Putamen (tissue), 1 donor: ENCODE measurements at places on chromosomes 1 and 21.

- no peak for DNase-seq
Observed at GRCh38 chr1:201471772-201472171, 2.8 kb upstream of the PHLDA3 start.

DNA sequence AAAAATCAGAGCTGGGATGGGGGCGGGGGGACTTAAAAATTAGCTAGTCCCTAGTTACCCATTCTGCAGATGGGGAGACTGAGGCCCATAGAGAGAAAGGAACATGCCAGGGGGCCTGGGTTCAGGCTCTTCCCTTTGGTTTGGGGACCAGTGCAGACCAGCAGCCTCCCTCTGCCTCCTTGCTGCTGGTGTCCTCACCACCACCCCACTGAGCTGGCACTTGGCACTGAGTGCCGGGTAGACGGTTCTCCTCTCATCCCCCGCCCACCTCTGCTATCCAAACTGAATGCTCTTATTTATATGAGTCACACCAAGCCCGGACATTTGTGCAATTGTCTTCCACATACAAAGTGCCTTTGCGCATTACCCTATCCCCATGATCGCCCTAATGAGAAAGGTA lies 39.2 kb downstream of the CAMK2N1 start:
- DNase-seq: no peak

- DNase-seq: no peak
Observed at GRCh38 chr1:228004331-228004855, 2.4 kb upstream of the WNT3A start.

DNA sequence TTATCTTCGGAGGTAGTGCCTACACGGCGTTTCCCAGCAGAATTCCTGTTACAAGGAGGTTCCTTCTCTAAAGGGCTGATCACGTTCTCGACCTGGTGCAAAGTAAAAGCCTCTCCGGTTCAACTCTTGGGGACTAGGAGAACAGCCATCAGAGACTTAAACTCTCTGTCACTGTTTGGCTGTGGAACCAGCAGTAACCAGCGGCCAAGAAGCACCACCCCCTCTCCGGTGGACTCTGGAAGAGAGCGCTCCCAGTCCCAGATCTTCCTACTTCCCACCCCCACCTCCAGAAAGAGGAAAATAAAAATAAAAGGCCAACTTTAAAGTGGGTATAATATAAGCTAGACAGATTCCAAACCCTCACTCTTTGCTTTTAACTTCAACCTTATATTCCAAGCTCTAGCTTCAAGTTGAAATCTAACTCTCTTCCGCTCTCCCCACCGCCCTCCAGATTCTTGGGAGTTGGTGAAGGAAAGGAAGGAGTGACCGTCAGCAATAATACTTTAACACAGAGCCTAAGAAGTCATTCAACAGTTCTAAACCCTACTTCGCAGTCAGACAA lies 2.9 kb downstream of the BRINP3 start:
- no peak for DNase-seq

- DNase-seq: no peak
Observed at GRCh38 chr1:101592845-101593244, 356.0 kb downstream of the S1PR1 start.

DNA sequence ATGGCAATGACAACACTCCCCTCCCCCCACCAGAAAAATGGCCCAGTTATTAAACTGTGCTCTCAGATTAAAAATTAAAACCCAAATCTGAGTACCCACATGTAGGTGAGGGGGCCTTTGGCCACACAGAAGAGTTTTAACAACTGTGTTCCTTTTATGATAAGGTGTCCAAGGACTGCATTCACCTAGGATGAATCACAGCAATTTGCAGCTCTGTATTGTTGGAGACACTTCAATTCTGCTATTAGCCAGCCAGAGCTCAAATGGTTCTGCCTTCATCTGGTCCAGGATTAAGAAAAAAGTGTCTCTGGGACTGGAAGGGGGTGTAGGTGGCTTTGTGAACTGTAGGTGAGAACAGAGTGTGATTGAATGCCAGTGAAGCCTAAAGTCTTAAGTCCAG lies 43.3 kb upstream of the DIRAS3 start:
- DNase-seq: no peak

DNA sequence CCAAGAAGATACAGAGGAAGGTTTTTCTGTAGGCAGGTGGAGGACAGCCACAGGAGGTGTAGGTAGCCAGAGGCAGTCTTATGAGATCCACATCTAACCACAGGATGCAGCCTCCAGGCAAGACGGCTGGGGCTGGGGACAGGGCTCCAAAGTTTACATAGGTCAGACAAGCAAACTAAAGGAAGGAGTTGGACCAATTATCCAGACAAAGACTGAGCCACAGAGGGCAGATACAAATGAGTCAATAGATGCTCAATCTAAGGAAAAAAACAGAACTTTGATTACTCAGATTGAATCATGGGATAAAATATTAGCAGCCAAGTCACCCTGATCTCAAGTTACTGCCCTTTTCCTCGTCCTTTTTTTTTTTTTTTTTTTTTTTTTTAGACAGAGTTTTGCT lies 91.6 kb downstream of the RGS7 start:
- DNase-seq: no peak

DNA sequence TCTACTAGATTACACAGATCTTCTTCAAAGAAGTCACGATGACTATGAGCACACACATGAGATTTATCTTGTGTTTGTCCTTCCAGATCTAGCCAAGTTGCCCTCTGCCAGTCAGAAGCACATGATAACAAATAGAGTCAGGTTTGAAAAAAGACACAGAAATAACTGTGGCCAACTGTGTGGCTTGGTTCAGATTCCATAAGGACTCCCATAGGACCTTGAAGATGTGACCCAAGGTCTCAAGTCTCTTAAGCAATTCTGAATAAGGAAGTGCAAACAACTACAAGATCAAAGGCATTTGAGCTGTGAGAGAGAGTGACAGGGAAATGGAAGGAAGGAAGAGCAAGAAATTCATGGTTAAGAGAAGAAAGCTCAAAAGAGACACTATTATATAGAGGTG lies 194.0 kb downstream of the PLPP3 start:
- DNase-seq: no peak

DNA sequence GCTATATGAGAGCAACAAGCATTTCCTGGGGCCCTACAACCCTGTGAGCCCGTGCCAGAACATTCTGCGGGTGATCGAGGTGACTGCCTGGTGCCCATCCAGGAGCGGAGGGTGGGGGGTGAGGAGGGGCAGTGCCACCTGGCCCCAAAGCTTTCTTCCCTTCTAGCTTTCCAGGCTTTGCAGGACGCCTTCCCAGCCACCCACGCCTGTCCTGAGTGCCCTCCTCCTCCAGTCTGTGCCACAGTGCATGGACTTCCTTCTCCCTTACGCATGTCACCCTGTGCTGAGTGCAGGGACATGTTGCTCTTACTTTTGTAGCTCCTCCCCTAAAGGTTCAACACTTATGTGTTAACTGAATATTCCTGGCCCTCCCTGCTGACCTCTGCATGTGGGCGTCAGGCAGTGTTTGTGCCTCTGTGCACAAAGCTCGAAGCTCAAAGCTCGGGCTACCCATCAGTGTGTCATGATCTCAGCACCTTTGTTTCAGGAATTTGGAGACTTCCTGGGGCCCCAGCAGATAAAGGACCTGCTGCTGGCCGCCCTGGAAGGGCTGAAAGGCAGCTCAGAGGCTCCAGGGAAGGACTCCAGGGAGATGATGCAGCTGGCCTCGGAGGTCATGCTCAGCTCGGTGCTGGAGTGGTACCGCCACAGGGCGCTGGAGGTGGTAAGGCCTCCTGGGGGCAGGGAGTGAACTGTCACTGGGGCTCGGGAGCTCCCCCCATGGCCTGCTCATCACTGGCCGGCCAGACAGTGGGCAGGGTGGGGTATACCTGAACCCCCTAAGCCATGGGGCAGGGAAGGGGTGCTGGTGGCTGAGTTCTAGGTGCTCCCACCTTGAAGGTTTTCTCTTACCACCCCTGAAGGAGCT lies 36.7 kb upstream of the TTC4 start:
- no peak for DNase-seq

GRCh38 chr1:39380036-39380435 lies 111.4 kb upstream of the BMP8A start:
- DNase-seq: no peak

DNA sequence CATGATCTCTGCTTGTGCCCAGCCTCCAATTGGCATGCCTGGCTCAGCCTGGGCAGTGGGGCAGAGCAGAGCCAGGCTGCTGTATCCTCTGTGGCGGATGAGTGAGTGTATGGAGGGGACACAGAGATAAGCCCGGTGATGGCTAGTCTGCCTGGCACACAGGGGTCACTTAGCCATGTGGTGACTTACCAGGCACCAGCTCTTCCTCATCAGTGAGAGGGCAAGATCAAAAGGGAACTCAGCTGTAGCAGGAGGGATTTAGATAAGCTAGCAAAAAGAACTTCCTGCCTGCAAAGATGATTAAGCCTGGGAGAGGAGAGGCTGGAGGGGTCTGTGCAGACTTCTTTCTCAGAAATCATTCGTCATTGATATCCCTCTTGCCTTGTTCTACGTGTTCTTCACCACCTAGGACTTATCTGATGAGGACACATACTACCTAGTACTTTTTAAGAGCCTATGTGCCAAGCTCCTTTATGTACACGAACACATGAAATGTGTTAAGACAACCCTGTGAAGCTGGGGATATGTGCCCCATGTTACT lies 7.9 kb downstream of the KIF21B start:
- no peak for DNase-seq

DNA sequence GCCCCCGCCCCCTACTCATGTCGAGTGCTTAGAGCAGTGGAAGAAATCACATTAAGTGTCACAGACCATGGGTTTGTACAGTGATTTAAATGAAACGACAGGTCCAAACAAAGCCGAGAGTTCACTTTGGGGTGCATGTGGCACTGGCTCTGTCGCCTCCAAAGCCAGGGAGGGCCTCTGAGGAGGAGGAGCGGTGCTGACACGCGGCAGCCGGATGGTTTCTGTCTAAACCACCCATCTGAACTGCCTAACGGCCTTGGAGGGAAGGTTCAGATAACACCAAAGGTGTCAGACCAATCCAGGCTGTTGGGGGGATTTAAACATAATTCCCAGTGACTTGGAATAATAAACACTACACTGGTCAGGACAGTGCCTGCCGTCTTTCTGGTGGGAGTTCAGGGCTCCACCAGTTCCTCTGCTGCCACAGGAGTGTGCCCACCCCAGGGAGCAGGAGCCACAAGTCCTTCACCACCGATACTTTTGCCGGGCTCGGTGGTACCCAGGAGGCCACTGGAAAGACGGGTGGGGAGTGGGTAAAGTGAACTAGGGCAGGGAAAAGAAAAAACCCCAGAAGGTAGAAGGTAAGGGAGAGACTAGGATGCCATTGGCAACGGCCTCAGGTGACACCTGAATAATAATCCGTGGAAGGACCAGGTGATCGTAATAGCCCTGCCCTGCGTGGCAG lies 78.2 kb downstream of the SLC66A1 start:
- no peak for DNase-seq

GRCh38 chr1:222643606-222643937 lies 25.7 kb downstream of the MIA3 start:
- DNase-seq: no peak

DNA sequence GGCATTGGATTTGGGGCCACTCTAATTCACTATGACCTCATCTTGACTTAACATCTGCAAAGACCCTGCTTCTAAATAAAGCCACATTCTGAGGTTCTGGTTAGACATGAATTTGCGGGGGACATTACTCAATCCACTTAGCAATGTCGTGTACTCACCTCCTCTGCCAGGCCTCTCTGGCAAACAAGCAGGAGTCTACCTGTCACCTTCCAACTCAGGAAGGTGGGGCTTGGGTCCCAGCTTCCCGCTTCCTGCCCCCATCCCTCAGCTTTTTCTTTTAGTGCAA lies 177.8 kb downstream of the PSMG1 start:
- DNase-seq: no peak

GRCh38 chr1:244092293-244092963 lies 41.3 kb downstream of the ZBTB18 start:
- no peak for DNase-seq

DNA sequence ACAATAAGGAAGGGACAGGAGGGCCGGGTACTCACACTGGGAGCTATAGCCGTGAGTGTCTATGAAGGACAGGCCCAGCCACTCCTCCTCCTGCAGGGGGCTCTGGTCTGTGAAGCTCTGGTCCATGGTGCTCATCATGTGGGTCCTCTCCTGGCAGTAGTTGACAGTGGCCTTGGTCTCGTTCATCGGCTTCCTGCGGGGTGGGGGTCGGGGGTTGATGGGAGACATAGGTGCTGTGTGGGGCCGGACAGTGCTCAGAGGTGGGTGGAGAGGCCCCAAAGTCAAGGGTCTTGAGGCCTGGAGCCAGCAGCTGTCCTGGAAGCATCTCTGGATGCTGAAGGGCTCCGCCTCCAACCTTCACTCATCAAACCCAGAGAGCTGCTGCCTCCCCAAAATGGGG lies 260.4 kb downstream of the PTPRU start:
- no peak for DNase-seq

DNA sequence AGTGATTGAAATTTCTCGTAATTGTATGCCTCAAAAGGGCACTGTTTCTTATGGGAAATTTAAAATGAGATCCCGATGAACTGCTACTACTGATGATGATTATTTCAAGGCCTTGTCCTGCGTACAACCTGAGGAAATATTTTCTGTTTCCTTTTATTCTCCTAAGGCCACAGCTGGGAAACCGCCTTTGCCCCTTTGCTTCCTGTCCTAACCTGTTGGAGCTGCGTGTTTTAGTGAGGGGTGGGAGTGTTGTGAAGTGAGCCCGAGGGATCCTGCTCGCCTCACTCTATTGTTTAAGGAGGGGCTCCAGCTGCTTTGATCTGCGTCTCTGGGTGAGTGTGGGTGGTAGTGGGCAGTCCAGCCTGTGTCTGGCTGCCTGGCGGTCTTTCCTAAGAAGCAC lies 14.4 kb downstream of the LAMC2 start:
- no peak for DNase-seq

DNA sequence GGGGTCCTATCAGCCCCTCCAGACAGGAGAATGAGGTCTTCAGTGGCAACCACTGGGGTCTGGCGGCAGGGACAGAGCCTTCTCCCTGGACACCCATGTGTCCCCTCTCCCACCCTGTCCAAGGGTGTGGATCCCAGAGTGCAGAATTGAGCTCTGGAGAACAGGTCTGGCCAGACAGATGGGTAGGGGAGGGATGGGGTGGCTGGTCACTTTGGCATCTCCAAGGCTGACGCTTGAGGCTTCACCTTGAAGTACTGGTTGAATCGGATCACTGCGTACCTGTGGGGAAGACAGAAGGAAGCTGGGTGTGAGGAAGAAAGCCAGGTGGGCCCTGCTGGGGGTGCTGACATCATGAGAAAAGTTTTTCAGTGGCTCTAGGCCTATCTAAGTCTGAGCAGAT lies 19.9 kb downstream of the ETNK2 start:
- DNase-seq: no peak

- DNase-seq: no peak
Observed at GRCh38 chr1:170630977-170631376, 33.0 kb upstream of the PRRX1 start.
